Nephron progenitor cell (in vitro differentiated cells): ENCODE measurements at places on chromosomes 4 and X.

DNA sequence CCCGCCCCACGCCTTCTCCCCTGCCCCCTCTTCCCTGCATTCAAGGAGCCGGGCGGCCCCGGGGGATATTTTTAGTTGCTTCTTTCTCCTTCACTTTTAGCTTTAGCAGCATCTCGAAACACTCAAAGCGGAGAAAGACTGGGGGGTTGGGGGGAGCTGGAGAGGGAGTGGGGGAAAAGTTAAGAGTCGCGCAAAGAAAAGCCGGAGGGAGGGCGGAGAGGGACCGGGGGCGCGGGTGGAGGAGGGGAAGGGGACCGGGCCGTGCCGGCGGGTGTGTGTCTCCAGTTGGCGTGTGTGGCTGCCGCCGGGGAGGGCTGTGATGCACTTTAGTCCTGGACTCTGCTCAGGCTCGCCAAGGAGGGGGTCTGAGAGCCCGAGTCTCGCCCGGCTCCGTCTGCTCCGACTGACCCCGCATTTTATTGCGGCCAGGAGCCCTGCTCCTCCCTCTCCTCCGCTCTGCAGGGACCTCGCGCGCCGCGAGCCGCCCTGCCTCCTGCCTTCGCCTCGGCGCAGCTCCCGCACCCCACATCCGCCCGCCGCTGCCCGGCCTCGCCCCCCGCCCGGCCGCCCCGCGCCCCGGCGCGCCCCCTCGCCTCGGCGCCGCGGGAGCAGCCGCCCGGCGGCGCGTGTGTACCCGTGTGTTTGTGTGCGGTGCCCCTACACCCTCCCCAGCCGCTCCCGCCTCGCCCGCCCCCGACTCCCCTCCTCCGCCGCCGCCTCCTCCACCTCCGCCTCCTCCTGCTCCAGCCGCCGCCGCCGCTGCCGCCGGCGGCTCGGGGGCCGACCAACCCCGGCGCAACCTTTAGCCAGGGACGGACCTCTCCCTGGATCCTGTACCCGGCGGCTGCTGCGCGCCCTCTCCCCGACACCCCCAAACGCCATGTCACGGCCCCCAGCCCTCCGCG, 1.4 kb downstream of the ZNF827 start:
- peak overlapping the region; percentile 92 for H3K4me3 ChIP-seq
- no peaks in the 10 kb centered on the region for H3K27me3 ChIP-seq
- DNase-seq, result peak; percentile 71
- H3K36me3 ChIP-seq, result peaks cover 11% of the 10 kb centered on the region
- H3K27ac ChIP-seq, result peak overlapping the region; percentile 99
- H3K4me1 ChIP-seq, result peaks cover 56% of the 10 kb centered on the region

GRCh38 chrX:25131055-25131454, 115.3 kb upstream of the ARX start:
- no peaks in the 10 kb centered on the region for H3K27me3 ChIP-seq
- DNase-seq, result no peak
- H3K36me3 ChIP-seq, result no peaks in the 10 kb centered on the region
- no peak overlapping the region for H3K27ac ChIP-seq

GRCh38 chrX:7943600-7944245, 16.5 kb upstream of the PNPLA4 start:
- no peak for DNase-seq
- no peak overlapping the region for H3K4me3 ChIP-seq
- H3K36me3 ChIP-seq, result no peaks in the 10 kb centered on the region
- H3K27me3 ChIP-seq, result peaks cover 6% of the 10 kb centered on the region
- no peaks in the 10 kb centered on the region for H3K4me1 ChIP-seq

DNA sequence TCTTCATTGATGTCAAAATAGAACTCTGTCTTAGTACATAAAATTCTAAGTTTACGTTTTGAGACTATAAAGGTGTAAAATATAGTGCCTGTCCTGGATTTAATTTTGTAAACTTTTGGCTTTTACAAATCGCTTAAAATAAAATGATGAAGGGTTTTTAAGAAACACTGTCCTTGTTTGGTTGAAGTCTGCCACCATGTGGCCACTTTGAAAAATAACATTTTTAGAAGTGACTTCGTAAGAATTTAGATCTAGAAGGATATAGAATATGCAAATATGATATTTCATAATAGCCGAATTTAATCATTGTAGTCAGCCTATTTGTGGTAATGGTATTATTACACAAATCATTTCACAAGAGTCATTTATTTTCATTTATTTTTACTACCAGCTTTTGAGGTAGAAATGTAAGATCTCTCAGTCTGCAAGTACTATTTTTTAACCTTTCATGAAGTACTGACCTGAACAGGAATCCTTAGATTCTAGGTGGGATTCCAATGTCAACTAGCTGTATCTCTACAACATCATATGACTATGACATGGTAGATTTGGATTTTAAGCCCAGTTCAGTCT, 31.0 kb upstream of the FAT4 start:
- peak; percentile 12 for DNase-seq
- H3K27ac ChIP-seq, result no peak overlapping the region
- H3K36me3 ChIP-seq, result no peaks in the 10 kb centered on the region
- H3K4me1 ChIP-seq, result peaks cover 19% of the 10 kb centered on the region
- no peak overlapping the region for H3K4me3 ChIP-seq
